ENCODE measurements at places on chromosomes 1 and 21.

GRCh38 chr1:213936571-213936970 lies 51.2 kb upstream of the PROX1 start:
- no peak for DNase-seq

GRCh38 chr1:162829268-162829667 lies 31.7 kb downstream of the CCDC190 start:
- DNase-seq = no peak

- no peak for DNase-seq
These were observed 122.3 kb downstream of the PGBD5 start for GRCh38 chr1:230303822-230304221.

- no peak for DNase-seq
These were observed 58.0 kb downstream of the VPS13D start for GRCh38 chr1:12287869-12288268.

- no peak for DNase-seq
These were observed 111.6 kb upstream of the PDE4B start for GRCh38 chr1:65681096-65681495.

DNA sequence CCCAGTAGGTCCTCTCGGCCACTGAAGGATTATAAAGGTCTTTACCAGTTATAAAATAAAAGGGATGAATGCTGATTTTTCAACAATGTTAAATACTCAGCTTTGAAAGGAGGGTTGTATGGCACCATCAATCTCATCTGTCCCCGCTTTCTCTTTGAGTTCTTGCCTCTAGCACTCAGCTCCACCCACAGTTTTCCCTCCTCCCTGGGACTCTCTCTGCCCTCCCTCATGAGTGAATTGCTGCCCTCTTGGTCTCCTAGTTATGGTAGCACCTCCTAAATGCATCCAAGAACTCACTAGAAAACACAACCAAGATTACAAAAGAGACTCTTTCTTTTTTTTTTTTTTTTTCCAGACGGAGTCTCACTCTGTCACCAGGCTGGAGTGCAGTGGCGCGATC lies 91.0 kb downstream of the TEX35 start:
- DNase-seq = no peak

DNA sequence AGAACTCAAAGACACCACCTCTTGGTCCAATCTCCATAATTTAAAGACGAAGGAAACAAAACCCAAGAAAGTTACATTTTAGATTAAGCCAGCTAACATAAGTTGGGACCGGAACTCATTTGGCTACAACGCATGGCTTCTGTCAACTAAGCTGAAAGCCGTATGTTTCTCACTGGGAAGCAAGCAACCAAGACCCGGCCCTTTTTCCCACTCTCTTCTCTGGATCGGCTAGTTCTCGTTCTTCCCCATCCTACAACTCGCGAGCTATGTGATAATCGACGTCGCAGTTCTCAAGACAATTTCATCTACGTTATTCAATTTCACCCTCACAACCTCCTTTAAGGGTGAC lies 601 bp downstream of the CCT8 start:
- no peak for DNase-seq

DNA sequence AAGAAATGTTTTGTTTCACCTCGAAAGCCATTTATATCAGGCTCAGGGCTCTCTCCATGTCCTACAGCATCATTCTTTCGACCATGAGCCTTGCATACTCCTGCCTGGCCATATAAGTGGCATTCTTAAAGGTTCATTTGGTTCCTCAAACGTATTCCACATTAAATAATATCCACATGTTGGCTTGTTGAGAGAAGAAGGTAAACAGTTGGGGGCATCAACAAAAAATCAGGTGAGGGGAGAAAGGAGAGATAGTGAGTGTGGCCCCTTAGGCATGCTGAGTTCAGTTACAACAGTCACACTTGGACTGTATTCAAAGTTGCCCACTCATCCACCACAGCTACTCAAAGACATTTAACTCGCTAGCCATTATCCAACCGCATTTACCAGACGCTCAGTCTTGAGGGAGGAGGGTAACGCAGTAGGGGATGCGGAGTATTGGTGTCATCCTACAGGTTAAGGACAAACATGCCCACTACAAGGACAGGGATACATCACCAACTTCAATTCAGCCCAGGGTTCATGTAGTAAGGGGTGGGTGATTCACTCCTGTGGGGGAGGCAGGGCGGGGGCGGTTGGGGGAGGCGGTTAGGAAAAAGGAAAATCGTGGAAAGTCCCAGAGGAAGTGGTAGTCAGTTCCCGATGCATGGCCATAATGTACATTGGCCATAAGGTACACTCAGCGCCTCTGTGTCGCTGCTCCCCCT lies 1.4 kb downstream of the ZNF697 start:
- DNase-seq = no peak

GRCh38 chr1:10217748-10218441 lies 7.5 kb downstream of the KIF1B start:
- no peak for DNase-seq

DNA sequence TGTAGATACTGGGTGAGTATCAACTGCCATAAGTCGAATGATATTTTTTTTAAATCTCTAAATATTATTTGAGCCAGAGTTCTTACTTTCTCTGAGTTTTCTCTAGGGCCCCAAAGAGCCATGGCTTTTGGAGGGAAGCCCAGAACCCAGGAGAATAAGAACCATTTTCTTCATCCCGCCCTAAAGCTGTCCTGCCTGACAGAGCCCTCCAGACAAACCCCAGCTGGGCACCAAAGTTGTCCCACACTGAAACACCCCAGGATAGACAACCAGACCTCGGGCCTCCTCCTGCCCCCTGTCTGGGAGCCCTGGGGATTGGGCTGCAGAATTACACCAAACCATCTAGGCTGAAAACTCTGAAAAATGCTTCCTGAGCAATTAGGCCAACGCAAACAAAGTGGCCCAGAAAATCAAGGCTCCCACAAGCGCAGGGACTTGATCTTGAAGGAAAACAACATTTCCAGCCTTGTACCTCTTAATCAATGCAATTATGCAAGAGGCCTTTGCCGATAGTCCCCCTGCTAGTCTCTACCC lies 113.1 kb downstream of the RRAGC start:
- no peak for DNase-seq

DNA sequence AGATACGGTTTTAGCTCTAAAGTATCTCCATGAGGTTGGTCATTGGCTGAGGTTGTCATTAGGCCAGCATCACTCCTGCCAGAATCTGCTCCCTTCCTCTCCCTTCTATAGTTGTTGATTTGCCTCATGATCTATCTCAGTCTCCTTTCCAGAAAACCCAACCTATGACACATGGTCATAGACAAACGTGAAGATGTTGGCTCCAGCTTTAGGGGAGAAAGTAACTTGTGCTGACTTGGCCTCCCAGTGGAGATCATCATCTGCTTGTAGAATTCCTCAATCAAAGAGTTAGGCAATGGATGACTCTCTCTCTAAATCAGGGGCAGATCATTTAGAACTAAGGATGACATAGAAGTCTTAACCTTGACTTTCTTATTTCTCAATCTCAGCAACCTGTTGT lies 894.4 kb downstream of the TTLL7 start:
- DNase-seq = no peak

- no peak for DNase-seq
These were observed 162.7 kb downstream of the IER5 start for GRCh38 chr1:181251001-181251712.

DNA sequence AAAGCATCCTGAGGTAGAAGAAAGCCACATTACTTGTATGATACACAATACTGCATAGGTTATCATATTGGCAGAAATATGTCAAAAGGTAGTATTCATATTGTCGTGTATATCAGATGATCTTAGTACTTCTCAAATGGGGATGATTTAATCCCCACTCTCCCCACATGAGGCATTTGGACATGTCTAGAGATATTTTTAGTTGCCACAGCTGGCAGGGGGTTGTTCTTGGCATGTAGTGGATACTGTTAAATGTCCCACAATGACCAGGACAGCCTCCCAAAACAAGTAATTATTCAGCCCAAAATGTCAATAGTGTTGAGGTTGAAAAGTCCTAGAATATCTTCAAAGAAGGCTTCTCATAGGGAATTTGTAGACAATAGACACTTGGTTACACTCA lies 162.8 kb downstream of the NEGR1 start:
- DNase-seq = no peak

DNA sequence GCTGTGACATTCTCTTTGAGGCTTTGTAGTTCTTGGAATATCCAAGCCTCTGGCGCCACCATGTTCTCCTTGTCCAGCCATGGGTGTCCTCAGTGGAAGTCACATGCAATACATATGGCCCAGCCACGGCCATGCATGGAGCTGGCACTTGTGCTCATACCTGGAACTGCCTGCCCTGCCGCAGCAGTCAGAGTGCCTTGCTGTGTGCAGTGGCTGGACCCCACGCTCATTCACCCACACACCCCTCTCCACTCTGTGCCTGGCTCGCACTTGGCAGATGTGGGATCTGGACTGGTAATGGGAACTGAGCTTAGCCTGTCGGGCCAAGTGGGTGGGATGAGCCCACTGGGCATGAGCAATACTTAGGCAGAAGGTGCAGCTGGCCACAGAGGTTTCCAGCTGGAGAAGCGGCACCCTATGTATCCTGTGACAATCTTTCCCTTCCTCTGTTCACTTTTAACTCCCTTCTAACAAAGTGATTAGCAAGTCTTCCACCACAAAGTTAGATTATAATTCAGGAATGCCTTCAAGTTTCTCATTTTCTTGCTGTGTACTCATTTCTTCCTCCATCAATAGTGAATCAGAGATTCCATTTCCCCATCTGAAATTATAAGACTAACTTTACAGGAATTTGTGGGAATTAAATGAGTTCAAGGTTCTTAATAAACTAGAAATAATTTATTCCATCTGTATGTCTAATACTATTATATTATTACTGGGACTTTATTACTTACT lies 351.6 kb upstream of the NCAM2 start:
- DNase-seq = no peak

DNA sequence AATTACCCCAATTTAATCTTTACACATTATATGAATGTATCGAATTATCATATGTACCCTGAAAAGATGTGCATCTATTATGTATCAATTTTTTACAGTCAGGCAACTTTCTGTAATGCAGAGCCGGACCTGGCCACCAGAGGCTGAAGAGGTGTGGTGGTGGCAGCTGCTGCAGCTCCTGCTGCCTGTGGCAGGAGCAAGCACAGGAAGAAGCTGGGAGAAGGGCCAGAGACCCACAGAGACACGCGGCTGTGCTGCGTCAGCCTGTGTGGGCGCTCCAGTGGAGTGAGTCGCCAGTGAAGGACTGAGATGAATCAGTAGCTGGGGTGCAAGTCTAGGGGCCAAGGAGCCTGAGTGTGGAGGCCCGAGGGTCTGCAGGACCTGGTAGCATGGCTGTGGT lies 74.3 kb upstream of the COG2 start:
- no peak for DNase-seq

GRCh38 chr1:43243299-43243698 lies 26.5 kb upstream of the TMEM125 start:
- DNase-seq = no peak

GRCh38 chr1:24806588-24806987 lies 61.3 kb downstream of the CLIC4 start:
- DNase-seq = no peak

DNA sequence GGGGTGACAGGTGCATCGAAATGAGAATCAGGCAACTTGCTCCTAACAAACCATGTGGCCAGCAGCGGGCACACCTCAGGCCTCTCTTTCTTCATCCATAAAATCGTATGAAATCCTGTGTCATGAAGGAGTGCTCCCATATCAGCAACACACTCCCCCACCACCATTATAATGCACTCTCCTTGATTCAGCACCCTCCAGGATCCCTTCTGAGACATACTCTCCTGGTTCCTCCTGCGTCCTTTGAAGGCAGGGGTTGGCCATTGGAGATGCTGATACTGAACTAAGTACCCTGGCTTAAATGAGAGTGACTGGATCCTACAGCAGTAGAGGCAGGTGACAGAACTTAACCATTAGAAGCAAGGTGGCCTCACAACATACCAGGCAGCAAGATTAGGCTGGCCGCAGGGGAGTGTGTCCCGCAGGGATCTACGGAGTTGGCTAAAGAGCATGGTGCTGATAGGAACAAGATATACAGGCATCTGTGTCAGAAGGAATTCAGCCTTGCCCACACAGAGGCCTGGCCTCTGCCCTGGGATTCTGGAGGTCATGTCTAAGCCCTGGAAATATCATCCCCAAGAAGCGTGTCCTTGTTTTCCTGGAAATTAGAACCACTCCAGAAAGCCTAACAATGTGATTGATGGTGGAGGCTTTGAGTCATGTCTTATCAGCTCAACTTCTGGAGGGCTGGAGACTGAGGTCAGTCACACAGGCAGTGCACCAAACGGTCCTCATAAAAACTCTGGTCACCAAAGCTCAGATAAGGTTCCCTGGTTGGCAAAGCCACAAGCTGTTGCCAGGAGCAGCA lies 16.8 kb downstream of the S100A7A start:
- peak; percentile 11 for DNase-seq

- DNase-seq = no peak
These were observed 30.3 kb downstream of the CEP350 start for GRCh38 chr1:179984942-179985341.

- no peak for DNase-seq
These were observed 17.6 kb downstream of the FCRL4 start for GRCh38 chr1:157580179-157580827.

GRCh38 chr1:8962812-8963530 lies 17.3 kb downstream of the CA6 start:
- no peak for DNase-seq

GRCh38 chr1:55244476-55245099 lies 29.4 kb upstream of the USP24 start:
- no peak for DNase-seq

GRCh38 chr1:181089017-181089675 lies 646 bp downstream of the IER5 start:
- no peak for DNase-seq

- DNase-seq = no peak
These were observed 39.2 kb downstream of the PRMT6 start for GRCh38 chr1:107095647-107096046.

DNA sequence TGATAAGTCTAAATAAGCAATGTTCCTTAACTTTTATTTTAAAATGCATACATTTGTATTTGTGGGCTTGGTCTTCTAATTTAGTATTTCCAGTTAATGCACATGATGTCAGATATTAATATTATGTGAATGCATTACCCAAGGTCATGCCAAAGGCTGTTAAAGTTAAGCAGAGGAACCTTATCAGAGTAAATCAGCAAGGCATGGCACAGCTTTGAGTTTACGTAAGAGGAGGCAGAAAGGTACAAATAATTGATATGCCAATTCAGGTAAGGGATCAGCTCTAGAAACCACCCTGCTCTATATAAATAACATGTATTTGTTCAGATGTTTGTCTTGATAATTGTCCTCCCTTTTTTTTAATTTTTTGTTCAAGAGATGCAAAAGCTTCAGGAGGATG lies 64.5 kb upstream of the CHRM3 start:
- DNase-seq = no peak

DNA sequence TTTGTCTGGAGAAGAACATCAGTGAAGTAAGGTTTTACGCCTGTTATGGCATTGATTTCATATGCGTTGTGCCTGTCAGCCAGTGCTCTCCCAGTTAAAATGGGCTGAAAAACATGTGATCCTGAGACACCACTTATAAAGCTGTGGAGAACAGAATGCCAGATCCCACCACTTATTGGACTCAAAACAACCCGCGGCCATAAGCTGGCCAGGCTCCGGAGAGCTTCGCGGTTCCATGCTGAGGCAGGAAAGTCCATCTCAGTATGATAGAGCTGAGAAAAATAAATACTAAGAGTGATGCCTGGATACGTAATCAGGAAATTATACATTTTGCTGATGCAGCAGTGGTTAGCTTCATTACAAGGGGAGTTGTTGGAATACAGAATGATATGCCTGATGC lies 5.1 kb downstream of the APOBEC4 start:
- DNase-seq = no peak

- DNase-seq = no peak
These were observed 27.3 kb upstream of the CAMK1G start for GRCh38 chr1:209556162-209556690.

GRCh38 chr21:38467374-38467773 lies 30.9 kb downstream of the ERG start:
- DNase-seq = no peak

Data from left forelimb (tissue), 1 donor.